ENCODE measurements at places on chromosomes 7 and 10.

GRCh38 chr7:99919814-99920112 is 433 bp upstream of the TRIM4 start:
- no peak for DNase-seq

DNA sequence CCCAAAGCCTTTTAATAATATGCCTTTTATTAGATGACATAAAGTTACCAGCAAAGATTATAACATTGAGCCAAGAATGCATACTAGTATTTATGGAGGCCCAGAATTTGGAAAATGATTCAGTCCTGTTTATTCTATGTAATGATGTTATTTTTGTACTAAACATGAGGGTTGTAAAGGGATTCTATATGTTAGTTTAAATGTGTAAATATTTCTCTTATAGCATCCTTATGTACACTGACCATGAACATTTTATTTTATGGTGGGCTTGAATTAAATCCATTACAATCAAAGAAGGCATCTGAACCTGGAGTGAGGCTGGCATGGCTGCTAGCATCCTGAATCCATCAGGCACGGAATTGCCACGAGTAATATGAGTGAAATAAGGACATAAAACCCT is 80.2 kb downstream of the RAB18 start:
- no peak for DNase-seq

DNA sequence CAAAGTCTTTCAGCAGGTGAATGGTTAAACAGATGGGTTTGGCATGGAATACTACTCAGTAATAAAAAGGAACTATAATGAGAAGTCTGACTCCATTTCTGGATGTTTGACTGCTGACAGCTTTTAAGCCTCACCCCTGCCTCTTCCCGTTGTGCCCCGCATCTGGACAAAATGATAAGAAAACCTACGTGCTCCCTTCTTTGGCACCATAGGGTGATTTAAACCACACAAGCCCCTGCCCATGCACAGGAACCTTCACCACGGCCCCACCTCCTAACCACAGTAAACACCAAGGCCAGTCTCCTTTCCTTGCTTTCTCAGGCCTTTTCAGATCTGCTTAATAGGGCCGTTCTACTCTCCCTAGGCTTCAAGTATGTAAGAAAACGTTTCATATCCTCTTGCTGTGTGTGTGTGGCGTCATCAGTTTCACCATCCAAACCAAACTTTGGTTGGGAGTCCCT is 47.1 kb upstream of the UBN2 start:
- no peak for DNase-seq

DNA sequence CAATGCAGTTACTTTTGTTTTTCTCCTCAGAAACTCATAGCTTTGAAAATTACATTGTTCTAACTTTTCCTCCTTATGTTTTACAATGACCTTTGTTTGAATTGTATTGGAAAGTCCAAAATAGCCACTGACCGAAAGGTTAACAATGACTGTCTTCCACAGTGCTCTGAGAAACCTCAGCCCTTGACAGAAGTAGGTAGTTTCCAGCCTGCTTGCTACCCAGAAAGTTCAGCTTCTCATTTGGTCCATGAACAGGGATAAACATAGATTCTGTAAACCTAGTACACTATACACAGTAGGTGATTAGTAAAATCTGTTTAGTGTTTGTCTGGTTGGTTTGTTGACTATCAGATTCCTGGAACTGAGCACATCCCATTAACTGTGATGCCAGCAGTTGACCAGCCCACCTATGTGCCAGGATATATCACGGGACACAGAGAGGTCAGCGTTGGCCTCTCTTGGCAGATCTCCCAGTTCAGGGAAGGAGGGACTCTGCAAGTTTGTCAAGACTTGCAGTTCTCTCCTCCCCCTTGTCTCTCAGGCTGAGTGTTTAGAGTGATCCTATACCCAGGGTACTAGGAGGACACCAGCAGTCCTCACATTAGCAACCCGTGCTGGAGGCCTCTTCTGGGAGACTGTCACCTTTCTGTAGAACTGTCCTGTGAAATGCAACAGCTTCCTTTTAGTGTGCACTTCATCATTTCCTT is 297.6 kb downstream of the ARHGAP12 start:
- no peak for DNase-seq

DNA sequence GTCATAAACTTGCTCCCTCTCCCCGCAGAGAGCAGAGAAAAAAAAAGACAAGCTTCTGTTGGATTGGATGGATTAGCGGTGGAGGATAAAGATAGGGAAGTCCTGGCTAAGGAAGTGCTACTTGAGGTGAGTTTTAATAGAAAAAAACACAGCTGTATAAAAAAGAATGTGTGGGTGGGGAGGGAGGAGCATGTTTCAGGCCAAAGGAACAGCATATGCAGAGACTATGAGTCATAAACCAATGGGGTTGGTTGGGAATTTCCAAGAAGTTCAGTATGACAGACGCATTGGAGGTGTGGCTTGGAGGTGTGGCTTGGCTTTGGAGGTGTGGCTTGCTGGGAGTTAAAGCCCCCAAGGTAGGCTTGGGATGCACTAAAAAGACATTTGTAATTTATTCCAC is 103.0 kb upstream of the LSM8 start:
- DNase-seq: no peak

DNA sequence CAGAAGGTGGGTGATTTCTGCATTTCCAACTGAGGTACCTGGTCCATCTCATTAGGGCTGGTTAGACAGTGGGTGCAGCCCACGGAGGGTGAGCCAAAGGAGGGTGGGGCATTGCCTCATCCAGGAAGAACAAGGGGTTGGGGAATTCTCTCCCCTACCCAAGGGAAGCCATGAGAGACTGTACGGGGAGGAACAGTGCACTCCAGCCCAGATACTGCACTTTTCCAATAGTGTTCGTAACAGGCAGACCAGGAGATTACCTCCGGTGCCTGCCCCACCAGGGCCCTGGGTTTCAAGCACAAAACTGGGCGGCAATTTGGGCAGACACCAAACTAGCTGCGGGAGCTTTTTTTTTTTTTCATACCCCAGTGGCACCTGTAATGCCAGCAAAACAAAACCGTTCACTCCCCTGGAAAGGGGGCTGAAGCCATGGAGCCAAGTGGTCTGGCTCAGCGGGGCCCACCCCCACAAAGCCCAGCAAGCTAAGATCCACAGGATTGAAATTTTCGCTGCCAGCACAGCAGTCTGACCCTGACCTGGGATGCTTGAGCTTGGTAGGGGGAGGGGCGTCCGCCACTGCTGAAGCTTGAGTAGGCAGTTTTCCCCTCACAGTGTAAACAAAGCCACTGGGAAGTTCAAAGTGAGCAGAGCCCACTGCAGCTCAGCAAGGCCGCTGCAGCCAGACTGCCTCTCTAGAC is 31.2 kb downstream of the ARMC10 start:
- no peak for DNase-seq

DNA sequence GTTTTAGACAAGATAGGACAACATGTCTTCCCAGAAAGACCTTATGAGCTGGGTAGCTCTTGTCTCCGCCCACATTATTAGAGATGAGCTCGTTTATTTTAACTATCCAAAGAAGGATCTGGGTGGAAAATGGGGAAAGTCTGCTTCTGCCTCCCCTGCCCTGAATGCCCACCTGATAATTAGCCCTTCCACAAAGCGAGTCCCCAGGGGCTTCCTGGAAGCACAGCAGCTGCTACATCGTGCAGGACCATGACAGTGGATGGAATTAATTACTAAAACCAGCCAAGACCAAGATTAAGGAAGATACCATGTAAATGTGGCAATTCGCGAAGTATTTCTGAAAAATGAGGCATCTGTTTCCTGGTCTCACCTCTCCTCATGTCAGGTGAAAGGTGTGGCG is 374.4 kb downstream of the PAXIP1 start:
- DNase-seq: no peak
